Psoas muscle (tissue), 8 donors: ENCODE measurements at places on chromosomes 5 and 9. TPM values are rescaled to one million over a fixed set of nuclear protein-coding genes. Genes with fewer than 3 reads are reported as not detected.
A peak's percentile ranks its signal among the peaks of the same experiment; 100 is the strongest.

ALDH7A1 gene
- polyA plus RNA-seq: 7.4 TPM

CCDC192 gene
- polyA plus RNA-seq: 0.12 TPM

MED7 gene
- 16.5 TPM for polyA plus RNA-seq

ABLIM3 gene
- polyA plus RNA-seq: 18.7 TPM

LCP2 gene
- 1.2 TPM for polyA plus RNA-seq

SHC3 gene
- polyA plus RNA-seq: 0.04 TPM

WNK2 gene
- polyA plus RNA-seq: 11.9 TPM

TRIM41 gene
- 12.5 TPM for polyA plus RNA-seq

CDKN2A gene
- polyA plus RNA-seq: not detected

DNA sequence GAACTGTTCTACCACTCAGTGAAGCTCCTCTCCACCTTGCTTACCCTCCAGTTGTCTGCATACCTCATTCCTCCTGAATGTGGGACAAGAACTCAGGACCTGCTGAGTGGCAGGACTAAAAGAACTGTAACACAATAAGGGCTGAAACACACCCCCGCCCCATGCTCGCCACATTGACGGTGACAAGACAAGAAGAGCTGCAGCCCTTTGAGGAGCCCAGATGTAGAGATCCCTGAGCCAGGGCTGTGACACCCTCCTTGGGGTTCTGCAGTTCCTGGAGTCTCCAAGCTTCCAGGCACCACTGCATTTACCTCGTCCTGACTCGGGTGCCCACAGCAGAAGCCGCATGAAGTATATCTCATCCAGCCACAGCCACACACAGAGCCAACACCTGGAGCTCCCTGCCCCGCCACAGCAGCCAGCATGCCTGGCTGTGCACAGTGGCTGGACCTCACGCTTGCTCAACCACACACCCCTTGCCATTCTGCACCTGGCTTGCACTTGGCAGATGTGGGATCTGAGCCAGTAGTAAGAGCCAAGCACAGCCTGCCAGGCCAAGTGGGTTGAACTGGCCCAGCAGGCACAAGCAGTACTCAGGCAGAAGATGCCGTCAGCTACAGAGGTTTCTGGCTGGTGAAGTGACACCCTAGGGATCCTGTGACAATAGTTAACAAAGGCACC lies 166.1 kb downstream of the RNF180 start:
- peak; percentile 63 for DNase-seq

DNA sequence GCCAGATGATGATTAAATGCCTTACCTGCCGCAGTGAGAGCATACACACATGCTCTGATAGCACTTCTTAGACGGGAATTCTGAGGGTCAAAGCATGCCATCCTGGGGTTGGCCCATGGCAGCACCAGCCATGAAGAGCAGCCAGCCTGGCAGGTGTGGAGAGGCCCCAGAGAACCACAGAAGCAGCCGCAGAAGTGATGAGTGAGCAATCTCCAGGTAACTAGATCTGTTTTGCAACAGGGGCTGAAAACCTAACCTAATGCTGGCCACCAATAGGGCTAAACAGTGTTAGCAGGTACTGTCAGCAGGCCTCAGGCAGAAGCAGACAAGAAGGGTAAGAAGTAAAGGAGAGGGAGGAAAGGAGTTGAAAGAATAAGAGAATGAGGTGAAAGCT lies 33.5 kb upstream of the HOMER1 start:
- DNase-seq: no peak

DNA sequence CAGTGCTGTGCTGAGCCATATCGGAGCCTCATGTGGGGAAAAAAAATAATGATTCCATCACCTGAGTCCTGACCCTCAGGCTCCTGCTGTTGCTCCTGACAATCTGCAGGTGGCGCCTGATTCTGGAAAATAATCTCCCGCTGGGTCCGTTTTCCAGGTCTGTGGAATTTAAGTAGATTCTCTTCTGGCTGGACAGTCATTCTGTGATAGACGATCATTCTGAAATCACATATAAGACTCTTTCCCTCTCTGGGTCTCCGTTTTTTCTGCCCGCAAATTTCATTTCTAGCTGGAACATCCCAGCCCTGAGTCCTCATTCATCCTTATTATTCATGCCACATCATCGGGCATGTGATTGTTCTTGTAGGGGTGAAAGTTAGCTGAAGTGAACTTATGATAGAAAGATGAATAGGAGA lies 22.1 kb upstream of the STXBP1 start:
- peak; percentile 64 for DNase-seq

GRCh38 chr9:125745018-125745417 lies 2.2 kb upstream of the PBX3 start:
- no peak for DNase-seq

- DNase-seq: no peak
Observed at GRCh38 chr9:115596746-115597080, 478.8 kb upstream of the TNC start.

DNA sequence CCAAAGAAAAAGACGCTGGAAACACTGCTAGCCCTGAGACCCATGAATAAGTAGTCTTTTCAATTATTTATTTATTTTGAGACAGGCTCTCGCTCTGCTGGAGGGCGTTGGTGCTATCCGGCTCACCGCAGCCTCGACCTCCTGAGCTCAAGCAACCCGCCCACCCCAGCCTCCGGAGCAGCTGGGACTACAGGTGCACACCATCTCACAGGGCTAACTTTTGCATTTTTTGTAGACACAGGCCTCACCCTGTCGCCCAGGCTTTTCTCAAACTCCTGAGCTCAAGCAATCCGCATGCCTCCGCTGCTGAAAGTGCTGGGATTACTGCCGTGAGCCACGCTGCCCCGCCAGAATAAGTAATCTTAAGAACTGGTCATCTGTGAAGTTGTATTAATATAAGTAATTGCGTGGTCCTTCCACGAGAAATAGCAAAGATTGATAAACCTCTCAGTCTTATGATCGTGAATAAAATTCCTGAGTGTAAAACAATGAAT lies 1.6 kb downstream of the ANXA2R start:
- DNase-seq: no peak

DNA sequence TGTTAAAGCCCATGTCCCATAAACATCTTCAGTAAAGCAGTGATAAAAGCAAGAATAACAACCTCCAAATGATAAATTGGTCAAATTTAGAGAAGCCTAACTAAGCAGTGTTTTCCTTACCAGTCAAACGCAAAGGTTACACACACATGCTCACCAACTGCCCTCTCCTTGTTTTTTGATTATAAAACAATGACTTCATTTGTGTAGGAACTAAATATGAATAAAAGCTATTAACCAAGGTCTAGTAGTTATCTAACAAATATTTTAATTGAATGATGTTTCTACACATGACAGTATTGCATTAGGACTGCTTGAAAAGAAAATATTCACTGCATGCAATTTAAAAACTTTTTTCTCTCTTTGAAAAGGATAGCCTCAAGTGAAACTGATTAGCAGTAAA lies 36.7 kb downstream of the PCA3 start:
- DNase-seq: no peak

- no peak for DNase-seq
Observed at GRCh38 chr5:36029914-36030313, 36.8 kb downstream of the UGT3A2 start.

- no peak for DNase-seq
Observed at GRCh38 chr9:31321686-31322085, 1062.8 kb upstream of the ACO1 start.

GRCh38 chr9:69079186-69079585 lies 43.6 kb downstream of the FXN start:
- DNase-seq: no peak

- DNase-seq: no peak
Observed at GRCh38 chr5:32439086-32439642, 5.4 kb downstream of the ZFR start.

GRCh38 chr9:123637606-123637944 lies 281.6 kb downstream of the CRB2 start:
- no peak for DNase-seq

GRCh38 chr5:77239126-77239741 lies 28.8 kb downstream of the PDE8B start:
- no peak for DNase-seq

DNA sequence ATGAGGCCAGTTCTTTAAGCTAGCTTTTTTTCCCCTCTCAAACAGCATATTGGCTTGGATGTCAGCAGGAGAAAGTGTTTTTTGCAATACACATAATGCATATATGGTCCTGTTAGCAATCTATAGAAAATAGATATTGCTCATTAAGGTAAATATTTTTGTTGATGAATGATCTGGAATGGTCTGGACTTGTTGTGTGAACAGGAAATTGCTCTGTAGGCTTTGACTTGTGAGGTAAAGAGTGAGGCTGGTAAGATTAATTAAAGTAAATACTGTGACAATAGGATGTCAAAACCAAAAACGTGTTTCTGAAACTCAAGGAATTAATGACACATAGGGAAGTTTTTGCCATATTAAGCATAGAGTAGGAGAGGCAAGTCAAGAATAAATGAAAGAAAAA lies 176.0 kb downstream of the TRIO start:
- no peak for DNase-seq

GRCh38 chr9:13430368-13431221 lies 151.1 kb upstream of the MPDZ start:
- no peak for DNase-seq

- no peak for DNase-seq
Observed at GRCh38 chr9:12812710-12813109, 37.9 kb downstream of the LURAP1L start.

- DNase-seq: no peak
Observed at GRCh38 chr5:94263068-94263467, 355.3 kb downstream of the KIAA0825 start.
